ENCODE measurements at places on chromosomes 13 and 19.
A peak's percentile ranks its signal among the peaks of the same experiment; 100 is the strongest.

DNA sequence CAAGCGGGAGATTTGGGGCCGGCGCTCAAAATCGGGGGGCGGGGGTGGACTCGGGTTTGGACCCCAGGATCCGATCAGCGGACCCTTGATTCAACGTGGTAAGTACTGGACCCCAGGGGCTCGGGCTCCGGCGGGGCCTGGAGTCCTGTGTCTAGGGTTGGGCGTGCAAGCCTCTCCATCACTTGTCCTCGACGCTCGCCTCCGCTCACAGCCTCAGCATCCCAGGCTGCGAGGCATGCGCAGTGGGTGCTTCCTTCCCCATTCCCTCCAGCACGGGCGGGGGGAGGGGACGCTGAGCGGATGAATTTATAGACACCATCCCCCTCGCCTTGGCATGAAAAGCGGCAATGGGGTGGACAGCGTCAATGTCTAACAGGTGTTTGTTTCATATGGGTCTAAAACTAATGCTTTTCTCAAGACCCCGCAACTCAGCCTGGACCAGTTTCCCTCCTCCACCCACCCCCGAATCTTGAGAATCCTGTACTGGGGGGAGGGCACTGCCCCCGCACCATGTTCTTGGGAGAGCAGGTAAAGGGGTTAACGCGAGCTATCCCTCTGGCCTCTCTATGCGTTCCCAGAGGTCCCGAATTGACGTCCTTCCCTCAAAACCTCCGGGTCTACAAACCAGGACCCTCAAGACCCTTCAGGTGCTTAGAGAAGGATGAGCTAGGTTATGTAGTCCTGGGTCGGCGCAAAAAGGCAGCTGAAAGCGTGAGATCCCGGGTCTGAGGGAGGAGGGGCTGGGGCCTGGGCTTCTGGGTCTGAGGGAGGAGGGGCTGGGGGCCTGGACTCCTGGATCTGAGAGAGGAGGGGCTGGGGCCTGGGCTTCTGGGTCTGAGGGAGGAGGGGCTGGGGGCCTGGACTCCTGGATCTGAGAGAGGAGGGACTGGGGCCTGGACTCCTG, 579 bp downstream of the CPT1C start:
- peak; percentile 48 for DNase-seq

- DNase-seq, result no peak
Observed at GRCh38 chr13:26025196-26025595, 26.6 kb downstream of the SHISA2 start.

GRCh38 chr13:79549355-79550106, 68.6 kb downstream of the NDFIP2 start:
- no peak for DNase-seq

DNA sequence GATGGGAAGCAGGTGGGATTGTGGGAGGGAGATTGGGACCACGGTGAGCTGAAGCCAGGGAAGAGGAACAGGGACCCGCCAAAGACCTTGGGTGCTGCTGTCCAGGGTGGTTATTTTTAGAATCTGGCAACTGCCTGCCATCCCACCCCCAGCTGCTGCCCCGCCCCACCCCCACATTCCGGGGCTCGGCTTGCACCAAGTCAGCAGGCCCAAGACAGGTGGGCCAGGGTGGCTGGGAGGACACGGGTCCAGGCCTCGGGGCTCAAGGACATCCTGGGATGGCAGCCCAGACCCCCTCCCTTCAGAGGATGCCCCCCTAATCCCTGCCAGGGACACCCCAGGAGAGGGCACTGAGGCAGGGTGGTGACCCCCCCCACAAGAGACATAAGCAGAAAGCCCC, 827 bp downstream of the CKM start:
- DNase-seq, result no peak

DNA sequence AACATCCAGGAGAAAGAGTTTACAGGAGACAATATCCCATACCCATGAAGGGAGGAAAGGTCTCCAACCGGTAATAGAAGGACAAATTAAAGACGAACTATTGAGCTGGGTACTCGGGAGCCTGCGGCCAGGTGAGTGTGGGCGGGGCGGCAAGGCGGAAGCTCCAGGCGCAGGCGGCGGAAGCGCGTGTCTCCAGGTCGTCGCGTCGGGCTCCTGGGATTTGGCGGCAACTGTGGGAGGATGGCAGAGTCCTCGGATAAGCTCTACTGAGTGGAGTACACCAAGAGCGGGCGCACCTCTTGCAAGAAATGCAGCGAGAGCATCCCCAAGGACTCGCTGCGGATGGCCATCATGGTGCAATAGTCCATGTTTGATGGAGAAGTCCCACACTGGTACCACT, 21.6 kb upstream of the ANKRD10 start:
- DNase-seq, result no peak

- DNase-seq, result no peak
Observed at GRCh38 chr19:15815306-15815705, at the start of gene OR10H1. Gene OR10H1, minus strand, starts transcription at chr19:15815664. Its CDS starts 7,627 bp downstream, at chr19:15808037.

Measured in NCI-H1048 (cell line).